Transverse colon (tissue), 4 donors: ENCODE measurements at places on chromosomes 6 and 20.

GRCh38 chr6:122568797-122569221 is 41.4 kb upstream of the PKIB start:
- DNase-seq: peak; percentile 70
- H3K27me3 ChIP-seq: no peaks in the 10 kb centered on the region
- no peaks in the 10 kb centered on the region for H3K36me3 ChIP-seq
- H3K27ac ChIP-seq: peak overlapping the region; percentile 82
- H3K4me3 ChIP-seq: no peak overlapping the region

DNA sequence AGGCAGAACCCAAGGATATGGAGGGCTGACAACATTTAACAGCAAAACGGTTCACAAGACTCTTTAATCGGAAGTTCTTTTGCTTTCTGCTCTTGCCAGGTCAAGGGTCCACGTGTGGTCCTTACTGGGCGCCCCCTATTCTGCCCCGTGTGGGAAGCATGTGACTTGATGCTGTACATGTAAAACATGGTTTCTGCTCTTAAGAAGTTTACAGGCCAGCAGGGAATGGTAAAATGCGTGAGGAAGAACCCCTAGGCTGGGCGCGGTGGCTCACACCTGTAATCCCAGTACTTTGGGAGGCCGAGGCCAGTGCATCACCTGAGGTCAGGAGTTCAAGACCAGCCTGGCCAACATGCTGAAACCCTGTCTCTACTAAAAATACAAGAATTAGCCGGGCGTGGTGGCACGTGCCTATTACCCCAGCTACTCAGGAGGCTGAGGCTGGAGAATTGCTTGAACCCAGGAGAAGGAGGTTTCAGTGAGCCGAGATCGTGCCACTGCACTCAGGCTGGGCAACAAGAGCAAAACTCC is 19.3 kb downstream of the ZNF217 start:
- H3K36me3 ChIP-seq: peaks cover 3% of the 10 kb centered on the region
- peaks cover 25% of the 10 kb centered on the region for H3K4me1 ChIP-seq
- no peak overlapping the region for H3K4me3 ChIP-seq
- DNase-seq: no peak
- no peaks in the 10 kb centered on the region for H3K27me3 ChIP-seq

DNA sequence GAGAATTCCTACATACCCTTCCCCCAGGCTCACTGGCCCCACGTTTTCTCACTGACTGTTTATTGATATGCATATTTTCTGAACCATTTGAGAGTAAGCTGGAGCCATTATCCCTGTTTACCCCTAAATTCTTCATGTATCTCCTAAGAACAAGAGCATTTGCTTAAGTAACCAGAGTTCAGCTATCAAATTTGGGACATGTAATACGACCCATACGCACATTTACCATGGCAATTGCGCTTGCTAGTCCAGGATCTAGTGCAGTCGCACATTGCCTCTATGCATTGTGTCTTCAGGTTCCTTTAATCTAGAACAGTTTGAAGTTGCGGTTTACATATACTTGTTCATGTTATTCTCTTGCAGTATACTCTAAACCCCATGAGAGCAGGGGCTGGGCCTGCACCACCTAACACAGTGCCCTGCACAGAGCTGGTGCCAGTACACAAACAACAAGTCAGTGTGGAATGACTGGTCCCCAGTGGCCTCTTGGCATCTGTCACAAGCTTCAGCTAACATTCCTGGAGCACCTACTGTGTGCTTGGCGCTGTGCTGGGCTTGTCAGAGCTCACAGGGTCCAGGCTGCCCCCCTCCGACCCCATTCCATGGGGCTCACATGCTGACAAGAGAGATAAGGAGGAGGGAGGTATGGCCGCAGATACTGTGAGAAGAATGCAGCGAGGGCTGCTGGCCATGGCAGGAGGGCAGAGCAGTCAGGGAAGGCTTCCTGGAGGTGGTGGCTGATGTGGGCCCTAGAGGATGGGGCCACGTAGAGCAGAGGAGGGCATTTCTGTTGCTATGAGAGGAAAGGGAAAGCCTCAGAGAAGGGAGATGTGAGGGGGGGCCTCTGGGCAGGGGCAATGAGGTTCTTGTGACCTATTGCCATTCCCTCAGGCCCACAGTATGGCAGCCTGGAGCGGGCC is 28.1 kb downstream of the SPDEF start:
- peaks cover 16% of the 10 kb centered on the region for H3K4me1 ChIP-seq
- no peaks in the 10 kb centered on the region for H3K27me3 ChIP-seq
- no peak overlapping the region for H3K4me3 ChIP-seq
- no peak for DNase-seq
- no peaks in the 10 kb centered on the region for H3K36me3 ChIP-seq

DNA sequence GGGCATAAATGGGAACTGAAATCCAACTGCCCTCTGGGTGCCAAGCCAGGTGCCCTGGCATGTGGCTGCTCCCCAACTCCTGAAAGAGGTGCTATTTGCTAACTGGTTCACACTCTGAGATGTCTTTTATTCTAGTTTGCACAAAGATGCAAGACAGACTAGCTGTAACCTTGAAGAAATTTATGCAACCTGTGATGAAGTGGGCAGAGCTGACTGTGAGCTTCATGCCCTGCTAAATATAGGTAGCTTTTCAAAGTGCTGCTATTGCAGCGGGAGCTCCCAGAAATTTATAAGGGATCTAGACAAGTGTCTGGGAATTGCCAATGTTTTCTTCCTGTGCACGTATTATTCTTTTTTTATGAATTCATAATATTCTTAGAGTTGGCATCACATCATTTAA is 517.5 kb downstream of the RNF144B start:
- H3K36me3 ChIP-seq: no peaks in the 10 kb centered on the region
- no peaks in the 10 kb centered on the region for H3K27me3 ChIP-seq
- no peak overlapping the region for H3K4me3 ChIP-seq
- DNase-seq: no peak
